ENCODE measurements at places on chromosomes 7 and 10. TPM values are rescaled to one million over a fixed set of nuclear protein-coding genes. Genes with fewer than 3 reads are reported as not detected.

CAV2 gene
- 92.9 TPM for total RNA-seq

CALML3 gene
- total RNA-seq: not detected

CRTAC1 gene
- not detected for total RNA-seq

IL6 gene
- 1.0 TPM for total RNA-seq

AGBL3 gene
- total RNA-seq: 0.15 TPM

Measured in bronchus fibroblast of lung (primary cell).